ENCODE measurements at places on chromosomes 2 and 18. TPM values are rescaled to one million over a fixed set of nuclear protein-coding genes. Genes with fewer than 3 reads are reported as not detected.

IL1F10 gene
- not detected for polyA plus RNA-seq

- DNase-seq, result no peak
Measured at GRCh38 chr18:32576296-32576916, 105.7 kb upstream of the GAREM1 start.

PSTPIP2 gene
- 24.1 TPM for polyA plus RNA-seq

RASGRP3 gene
- 15.9 TPM for polyA plus RNA-seq

SH3RF3 gene
- polyA plus RNA-seq, result 1.5 TPM

DNA sequence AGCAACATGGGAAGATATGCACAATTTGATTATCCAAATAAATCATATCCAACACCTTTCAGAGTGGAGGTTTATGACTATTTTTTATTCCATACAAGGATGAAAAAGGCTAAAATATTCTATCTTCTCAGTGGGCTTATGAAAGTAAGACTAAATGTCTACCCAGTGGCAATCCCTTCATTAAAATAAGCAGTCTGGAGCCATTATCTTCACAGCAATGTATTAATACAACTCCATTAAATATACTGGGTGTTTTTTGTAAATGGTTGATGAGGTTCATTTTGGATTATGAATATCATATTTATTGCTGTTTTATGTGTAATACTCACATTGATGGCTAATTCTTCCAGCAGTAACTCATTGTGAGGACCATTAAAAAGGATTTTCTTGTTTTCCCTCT lies 352.7 kb upstream of the SOX11 start:
- DNase-seq, result no peak

- no peak for DNase-seq
Measured at GRCh38 chr2:148932536-148932935, 57.5 kb downstream of the KIF5C start.

DNA sequence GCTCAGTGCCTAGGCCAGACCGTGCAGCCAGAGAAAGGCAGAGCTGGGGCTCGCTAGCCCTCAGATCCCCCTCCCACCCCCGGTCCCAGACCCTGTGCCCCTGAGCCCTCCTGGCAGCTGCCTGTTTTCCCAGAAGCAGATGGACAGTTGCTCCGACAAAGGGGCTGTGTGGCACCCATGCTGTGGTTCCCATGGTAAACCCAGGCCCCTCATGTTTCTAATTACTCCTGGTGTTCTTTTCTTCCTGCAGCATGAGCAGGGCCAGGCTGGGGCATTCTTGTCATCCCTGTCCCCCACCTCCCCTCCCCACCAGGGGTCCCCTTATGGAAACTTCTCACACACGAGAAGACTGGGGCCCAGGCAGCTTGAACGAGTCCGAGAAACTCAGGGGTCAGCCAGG lies 269.6 kb downstream of the HAUS1 start:
- no peak for DNase-seq

GRCh38 chr2:200845194-200845593 lies 19.3 kb downstream of the CLK1 start:
- DNase-seq, result no peak

DNA sequence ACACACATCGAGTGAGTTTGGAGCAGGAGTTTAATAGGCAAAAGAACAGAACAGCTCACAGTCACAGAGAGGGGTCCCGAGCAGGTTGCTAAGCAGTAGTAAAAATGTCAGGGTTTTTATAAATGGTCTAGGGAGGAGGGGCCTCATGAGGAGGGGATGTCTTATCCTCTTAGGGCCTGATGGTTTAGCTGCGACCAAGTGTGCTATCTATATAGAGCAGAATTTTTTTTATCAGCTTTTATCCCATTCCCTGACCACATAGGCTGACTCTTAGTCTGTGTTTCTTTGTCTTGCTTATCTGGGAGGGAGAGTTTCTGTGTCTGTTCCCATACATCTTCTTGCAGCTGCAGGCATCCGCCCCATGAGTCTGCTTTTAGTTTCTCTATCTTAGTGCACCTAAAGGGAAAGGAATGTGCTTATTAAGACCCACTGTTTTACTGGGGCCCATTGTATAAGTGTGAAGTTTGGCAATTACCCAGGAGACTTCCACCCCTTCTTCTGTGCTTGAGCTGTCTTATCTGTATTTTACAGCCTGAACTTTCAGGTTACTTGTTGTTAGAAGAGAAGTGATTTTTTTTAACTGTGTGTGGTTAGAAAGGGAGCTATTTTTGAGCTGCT lies 30.4 kb upstream of the GMCL1 start:
- no peak for DNase-seq

SERPINB3 gene
- 0.05 TPM for polyA plus RNA-seq

DNA sequence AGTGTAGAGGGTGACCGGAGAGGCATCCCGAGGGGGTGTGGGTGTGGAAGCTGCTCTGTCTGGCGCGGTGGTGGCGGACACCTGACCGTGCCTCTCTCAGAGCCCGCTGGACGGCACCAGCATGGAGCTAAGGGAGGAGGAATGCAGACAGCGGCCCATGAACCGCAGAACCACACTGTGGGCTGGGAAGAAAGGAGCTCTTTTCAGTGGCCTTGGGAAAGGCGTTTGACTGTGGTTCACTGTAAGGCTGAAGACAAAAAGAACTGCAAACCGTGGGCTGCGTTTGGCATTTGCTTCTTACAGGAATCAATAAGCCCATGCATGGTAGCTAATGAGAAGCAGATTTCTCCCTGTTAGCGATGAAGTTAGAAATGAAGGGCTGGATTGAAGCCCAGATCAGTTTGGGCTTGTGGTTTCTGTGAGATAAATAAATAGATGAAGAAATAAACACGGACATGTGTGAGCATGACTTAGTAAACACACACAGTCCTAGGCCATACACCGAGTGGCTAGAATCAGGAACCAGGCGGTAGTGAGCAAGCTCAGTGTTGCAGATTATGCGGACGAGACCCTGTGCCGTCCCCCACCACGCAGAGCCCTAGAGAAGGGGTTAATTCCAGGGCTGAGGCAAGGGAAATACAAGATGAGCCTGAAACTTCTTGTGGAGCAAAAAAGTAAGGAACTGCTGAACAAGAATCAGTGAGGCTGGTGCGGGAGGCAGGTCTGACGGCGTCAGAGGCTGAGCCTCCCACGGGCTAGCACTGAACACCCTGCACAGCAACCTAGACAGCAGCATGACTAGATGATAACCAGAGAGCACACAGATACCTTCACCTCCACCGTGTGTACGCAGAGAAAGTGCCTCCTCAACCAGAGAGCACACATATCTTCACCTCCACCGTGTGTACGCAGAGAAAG lies 29.3 kb upstream of the NFATC1 start:
- DNase-seq, result no peak

DNA sequence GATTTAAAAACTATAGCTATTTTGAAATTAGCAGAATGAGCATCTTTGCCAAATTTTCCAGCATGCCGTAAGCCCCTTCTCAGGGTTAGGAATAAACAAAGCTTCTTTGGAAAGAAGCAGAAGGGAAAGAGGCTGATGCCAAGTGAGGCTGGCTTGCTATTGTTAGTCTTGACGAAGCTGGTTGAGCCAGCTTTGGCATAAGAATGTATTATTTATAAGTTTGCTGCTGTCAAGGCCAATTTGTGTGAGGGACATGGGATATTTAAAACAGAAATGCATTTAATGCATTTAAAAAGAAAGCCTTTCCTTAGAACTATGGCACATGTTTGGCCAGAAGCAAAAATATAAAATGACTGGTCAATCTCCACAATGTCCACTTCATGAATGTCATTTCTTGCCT lies 52.5 kb upstream of the TTN start:
- no peak for DNase-seq

- no peak for DNase-seq
Measured at GRCh38 chr2:117723888-117724434, 90.5 kb upstream of the DDX18 start.

EPG5 gene
- polyA plus RNA-seq, result 4.6 TPM

GRCh38 chr2:40371525-40372282 lies 80.2 kb downstream of the SLC8A1 start:
- DNase-seq, result no peak
